GM23248 (cell line): ENCODE measurements at places on chromosomes 2 and 18. TPM values are rescaled to one million over a fixed set of nuclear protein-coding genes. Genes with fewer than 3 reads are reported as not detected.

GRCh38 chr2:28134262-28134812 lies 243.8 kb downstream of the BABAM2 start:
- DNase-seq: no peak

- no peak for DNase-seq
Measured at GRCh38 chr18:14074187-14074586, 58.0 kb downstream of the ZNF519 start.

- DNase-seq: peak; percentile 48
Measured at GRCh38 chr18:22668496-22668895, 250.8 kb upstream of the CTAGE1 start.

DNA sequence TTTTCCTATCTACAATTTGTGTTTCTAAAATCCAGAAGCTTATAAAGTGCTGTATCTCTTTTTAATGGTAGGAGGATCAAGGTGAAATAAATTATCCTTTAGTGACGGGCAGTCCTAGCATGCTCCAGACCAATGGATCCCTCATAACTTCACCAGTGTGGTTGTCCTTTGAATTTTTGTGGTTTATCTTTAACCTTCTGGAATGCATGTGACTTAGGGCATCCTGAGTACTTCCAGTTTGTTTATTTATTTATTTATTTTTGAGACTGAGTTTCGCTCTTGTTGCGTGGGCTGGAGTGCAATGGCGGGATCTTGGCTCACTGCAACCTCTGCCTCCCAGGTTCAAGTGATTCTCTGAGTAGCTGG lies 40.4 kb downstream of the NUP35 start:
- DNase-seq: no peak

DNA sequence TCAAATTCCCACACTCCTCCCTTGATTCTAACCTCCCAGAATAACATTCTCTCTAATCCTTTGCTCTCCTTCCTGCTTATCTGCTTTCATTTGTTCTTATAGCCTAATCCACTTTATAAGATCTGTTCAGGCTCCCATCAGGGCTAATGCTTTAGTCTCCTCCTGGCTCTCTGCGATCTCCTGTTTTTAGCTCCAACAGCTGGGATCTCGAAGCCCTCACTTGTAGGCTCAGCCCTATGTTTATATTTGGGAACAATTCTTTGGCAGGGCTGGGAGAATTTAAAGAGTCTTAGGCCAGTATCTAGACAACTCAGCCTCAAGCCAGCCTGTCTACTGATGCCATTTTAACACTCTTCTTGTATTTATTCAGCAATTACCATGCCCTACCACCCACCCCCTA lies 27.2 kb upstream of the RAPH1 start:
- no peak for DNase-seq

DNA sequence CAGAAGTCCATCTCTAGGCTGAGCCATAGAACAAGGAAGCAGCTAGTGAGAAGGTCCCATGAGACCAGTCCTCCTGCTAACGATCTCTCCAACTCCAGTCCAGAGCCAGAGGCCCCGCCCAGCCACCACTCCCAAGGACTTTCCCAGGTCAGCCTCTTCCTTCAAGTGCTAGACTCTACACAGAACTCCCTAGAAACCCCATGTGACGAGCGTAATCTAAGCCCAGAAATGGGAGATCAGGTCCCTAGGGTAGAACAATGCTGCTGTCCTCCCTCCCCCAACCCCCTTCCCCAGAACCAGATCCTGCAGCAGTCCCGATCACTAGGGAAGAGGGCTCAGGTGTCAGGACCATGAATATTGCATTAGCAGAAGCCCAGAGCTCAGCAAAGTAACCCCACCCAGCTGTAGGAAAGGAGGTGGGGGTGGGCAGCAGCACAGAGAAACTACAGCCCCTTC lies 6.9 kb downstream of the DCTN1 start:
- DNase-seq: peak; percentile 49

- DNase-seq: peak; percentile 59
Measured at GRCh38 chr2:222753251-222753824, 81.9 kb downstream of the MOGAT1 start.

- DNase-seq: peak; percentile 17
Measured at GRCh38 chr2:156944871-156945270, 312.6 kb upstream of the GALNT5 start.

DNA sequence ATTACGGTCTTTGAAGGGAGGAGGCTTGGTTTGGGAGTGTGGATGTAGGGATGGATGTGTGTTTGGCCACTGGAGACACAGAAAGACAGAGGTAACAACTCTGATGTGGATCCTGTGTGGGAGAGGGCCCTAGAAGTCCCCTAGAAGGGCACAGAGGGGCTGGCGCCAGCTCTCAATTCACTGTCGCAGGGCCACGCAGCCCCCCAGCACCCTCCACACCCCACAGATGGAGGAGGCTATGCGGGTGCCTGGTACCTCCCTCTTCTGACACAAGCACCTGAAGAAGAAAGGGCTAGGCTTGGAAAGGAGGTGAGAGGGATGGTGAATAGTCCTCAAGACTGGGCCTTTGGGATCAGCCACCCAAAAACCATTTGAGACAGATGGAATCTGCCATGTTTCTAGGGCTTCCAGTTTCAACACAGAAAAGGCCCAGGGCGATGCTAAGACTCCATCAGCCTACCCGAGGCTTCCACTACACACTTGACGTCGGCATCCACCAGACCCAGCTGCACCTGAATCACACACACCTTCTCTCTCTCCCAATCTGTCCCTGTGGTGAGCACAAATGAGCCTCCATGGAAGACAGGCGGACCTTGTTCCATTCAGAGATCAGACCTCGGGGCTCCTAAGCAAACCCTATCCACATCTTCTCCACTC lies 413.5 kb upstream of the HS6ST1 start:
- DNase-seq: no peak

GRCh38 chr2:198411936-198412335 lies 607.5 kb downstream of the PLCL1 start:
- no peak for DNase-seq

DNA sequence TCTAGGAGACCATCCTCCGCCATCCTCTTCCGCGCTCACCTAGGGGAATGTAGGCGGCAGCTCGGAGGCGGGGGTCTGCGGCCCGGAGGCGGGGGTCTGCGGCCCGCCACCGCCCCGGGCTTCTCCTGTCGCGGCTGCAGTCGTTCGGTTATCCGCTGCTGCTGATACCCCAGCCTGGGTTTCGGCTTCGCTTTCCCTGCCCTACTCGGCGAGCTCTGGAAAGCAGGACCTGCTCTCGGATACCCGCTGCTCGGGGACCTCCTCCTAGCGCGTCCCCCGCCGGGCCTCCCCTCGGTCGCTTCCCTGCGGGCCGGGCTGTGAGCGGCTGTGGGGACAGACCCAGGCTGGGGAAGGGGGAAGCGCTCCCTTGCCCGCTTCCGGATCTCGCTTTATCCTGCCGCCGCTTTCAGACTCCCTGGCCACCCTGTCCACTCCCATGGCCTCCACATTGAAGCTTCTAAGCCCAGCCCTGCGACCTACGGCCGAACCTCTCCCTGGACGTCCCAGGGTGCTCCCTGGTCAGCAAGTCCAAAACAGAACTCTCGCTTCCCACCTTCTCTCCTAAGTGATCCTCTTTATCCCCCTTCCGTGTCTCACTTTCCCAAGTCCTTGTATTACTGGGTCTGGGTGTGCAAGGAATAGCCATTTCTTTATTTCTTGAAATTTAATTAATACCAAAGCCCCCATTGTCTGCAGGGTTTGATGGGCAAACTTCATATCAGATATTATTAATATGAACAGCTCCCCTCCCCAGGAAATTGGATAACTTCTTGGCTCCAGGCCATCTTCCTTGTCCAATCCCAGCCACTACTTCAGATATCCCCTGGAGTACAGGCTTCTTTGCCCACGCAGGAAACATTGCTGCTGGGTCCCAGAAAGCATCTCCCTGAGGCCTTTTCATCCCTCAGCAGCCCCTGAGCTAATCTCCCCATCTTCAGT lies 769 bp downstream of the FKBP1B start:
- peak; percentile 48 for DNase-seq

DNA sequence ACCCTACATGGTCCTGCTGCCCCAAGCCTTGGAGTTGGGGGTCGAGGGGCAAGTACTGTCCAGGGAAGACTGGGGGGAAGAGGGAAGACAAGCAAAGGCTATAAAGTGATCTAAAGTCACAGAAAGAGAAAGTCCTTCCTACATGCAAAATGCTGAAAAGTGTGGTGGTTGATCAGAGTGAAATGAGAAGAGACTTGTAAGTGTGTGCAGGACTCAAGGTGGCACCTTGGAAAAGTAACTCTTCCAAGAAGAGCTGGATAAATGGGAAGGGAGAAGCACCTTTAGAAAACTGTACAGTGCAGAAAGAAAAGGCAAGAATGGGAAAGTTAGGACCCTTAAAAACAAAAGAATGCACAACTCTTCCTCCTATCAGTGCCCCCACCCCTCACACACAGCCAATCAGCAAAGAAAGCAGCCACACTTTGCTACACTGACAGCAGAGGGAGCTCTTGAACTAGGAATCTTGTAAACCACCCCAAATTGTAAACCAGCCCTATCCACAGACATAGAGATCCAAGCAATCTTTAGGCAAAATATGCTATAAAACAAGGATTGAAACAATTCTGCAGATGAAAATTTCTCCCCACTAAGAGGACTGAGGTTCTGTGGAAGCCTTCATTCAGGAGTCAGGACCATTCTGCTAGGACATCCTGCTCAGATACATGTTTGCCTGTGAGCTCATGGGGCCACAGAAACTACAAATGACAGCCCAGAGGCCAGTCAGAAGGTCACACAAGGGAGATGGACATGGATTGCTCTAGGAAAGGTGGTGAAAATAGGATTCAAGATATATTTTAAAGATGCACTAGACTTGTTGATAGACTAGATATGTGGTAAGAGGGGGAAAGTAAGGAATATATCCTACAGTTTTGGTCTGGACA lies 146.4 kb downstream of the FTCDNL1 start:
- peak; percentile 57 for DNase-seq

DNA sequence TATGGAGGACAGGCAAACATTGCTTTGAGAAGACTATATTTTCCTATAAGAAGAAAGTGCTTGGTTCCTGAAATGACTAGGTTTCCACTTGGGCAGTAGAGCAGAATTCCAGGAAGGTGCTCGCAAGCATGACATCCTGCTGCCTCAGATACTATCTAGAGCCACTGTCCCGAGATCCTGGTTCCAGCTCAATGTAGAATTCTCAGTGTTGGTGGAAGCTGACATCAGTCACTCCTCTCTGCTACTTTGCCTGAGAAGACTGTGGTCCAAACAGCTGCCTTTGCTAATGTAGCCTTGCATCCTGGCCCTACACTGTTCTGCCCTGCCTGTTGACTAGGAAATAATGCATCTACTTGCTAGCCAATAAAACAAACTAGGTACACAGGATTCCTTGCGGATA lies 50.0 kb upstream of the ITGA6 start:
- no peak for DNase-seq

- no peak for DNase-seq
Measured at GRCh38 chr2:223090039-223090438, 38.0 kb downstream of the KCNE4 start.

DNA sequence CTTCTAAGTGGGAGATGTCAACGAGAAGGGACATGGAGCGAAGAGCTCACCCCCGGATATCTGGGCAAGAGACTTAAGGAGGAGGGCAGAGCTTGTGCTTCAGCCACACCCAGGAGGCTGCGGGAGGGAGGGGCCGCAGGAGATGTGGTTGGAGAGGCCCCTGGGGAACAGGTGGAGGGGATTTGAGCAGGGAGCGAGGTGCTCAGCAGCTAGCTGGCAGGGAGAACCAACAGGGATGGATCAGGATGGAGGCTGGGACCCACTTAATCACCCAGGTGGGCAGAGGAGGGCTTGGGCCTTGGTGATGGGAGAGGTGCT lies 78.3 kb downstream of the MBP start:
- no peak for DNase-seq

GRCh38 chr2:1749489-1750119 lies 5.3 kb upstream of the PXDN start:
- DNase-seq: peak; percentile 20

EN1 gene
- polyA plus RNA-seq: 4.1 and 5.3 TPM in 2 replicates

EVX2 gene
- polyA plus RNA-seq: not detected in 2 replicates

PROKR1 gene
- not detected in 2 replicates for polyA plus RNA-seq

HAAO gene
- 0.36 TPM in 1 of 2 replicates, not detected in the other for polyA plus RNA-seq

SCLY gene
- polyA plus RNA-seq: 7.4 and 10.3 TPM in 2 replicates

SLC14A1 gene
- polyA plus RNA-seq: 0.29 and 0.53 TPM in 2 replicates

SAP130 gene
- 8.6 and 8.7 TPM in 2 replicates for polyA plus RNA-seq

L3MBTL4 gene
- polyA plus RNA-seq: not detected in 2 replicates
